ENCODE measurements at places on chromosomes 11 and 22.
A peak's percentile ranks its signal among the peaks of the same experiment; 100 is the strongest.

- no peak for DNase-seq
Observed at GRCh38 chr11:105023003-105023402, at the start of gene CASP5. Gene CASP5, minus strand, starts transcription at chr11:105023168. Its CDS starts 32 bp downstream, at chr11:105023136.

DNA sequence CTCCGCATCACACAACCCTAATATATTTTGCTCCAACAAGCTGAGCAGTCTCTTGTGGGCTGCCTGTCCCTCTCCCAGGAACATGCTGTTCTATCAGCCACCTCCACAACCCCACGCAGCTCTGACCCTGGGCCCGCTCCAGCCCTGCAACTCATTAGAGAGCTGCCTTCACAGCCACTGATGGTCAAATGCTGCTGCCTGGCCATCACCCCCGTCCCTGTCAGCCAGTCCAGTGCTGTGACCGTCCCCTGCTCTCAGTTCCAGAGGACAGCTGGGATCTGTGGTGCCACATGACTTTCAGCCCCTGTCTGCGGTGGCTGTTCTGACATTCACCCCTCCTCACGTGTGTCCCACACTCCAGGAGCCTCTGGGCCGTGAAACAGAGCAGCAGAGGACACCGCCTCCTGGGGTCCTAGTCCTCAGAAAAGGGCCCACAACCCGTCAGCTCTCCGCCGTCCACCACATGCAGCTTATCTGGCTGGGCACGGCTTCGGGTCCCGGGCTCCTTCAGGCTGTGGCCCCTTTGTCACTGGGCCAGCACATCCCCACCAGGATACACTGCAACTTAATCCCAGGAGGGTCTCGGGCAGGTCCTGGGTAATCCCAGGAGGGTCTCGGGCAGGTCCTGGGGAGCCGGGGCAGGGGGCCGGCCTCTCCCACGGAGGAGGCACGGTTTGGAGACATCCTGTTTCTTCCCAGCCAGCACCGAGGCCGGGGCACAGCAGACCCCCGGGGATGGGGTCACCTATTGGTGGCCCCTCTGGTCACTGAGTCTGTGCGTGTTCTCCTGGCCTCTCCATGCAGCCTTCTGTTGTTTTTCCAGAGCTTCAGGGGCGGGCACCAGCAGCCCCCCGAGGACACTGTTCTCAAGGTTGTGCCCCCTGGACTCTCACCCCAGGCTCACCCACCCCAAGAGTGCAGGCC is 15.1 kb downstream of the CRELD2 start:
- no peak for DNase-seq

DNA sequence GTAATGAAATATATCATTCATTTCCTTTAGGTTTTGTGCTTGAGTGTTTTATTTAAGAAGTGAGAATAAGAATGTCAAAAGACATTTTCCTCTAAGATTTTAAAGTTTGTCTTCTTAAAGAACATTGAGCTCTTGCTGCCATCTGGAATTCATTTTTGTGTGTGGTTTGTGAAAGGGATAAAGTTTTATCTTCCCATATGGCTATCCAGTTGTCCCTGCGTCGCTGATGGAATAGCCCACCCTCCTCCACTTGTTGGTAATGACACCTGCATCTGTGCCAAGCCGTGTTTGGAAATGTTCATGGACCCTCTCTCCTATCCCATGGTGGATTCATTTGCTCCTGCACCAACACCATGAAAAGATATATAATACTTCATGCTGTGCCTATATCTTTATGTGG is 901.5 kb downstream of the BRD1 start:
- DNase-seq: no peak

GRCh38 chr11:40337118-40337517 is 1122.3 kb downstream of the LRRC4C start:
- no peak for DNase-seq

DNA sequence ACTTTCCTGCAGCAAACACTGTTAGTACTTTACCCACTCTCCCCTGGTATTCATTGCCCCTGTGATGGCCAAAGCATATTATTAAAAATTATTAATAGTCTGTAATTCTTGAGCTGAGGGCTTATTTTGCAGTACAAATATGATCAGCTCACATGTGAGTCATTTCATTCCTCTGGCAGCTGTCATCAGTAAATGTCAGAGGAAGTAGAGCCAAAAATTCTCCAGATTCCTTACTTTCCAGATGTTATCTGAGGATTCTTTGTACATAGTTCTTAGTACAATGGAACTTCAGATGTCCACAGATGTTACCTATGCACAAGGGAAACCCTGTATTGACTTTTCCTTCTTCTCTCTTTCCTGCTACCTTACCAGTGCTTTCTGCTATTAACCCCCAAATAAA is 12.5 kb downstream of the OR5B3 start:
- no peak for DNase-seq

GRCh38 chr22:17137170-17137569 is 16.0 kb upstream of the TMEM121B start:
- DNase-seq: no peak

GRCh38 chr11:16097543-16097942 is 258.8 kb downstream of the SOX6 start:
- peak; percentile 82 for DNase-seq

- no peak for DNase-seq
Observed at GRCh38 chr22:36336246-36337182, 51.3 kb downstream of the MYH9 start.

- DNase-seq: no peak
Observed at GRCh38 chr11:64674774-64675173, 48.2 kb downstream of the NRXN2 start.

DNA sequence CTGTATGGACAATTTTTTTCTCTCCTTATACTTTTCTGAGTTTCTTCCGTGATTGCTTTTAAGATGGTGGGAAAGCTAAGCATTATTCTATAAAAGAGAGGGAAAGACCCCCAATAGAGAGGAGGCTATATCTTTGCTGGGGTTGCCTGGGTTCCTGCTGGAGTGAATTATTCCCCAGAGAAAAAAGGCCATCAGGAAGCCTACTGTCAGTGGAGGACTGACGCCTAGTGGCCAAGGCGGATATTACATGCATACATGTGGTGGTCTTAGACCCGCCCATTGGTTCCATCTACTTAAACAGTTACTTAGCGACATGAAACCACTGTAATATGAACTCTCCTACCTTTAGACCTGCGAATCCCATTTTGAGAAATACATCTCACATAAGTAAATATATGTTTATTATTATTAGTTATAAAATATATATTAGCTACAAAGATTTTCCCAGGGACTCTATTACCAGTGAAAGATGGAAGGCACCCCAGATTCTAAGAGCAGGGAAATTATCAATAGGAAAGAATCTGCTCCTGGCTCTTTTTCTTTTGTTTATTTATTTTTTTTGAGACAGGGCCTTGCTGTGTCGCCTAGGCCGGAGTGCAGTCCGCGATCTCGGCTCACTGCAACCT is 15.7 kb upstream of the PGA3 start:
- DNase-seq: peak; percentile 62

DNA sequence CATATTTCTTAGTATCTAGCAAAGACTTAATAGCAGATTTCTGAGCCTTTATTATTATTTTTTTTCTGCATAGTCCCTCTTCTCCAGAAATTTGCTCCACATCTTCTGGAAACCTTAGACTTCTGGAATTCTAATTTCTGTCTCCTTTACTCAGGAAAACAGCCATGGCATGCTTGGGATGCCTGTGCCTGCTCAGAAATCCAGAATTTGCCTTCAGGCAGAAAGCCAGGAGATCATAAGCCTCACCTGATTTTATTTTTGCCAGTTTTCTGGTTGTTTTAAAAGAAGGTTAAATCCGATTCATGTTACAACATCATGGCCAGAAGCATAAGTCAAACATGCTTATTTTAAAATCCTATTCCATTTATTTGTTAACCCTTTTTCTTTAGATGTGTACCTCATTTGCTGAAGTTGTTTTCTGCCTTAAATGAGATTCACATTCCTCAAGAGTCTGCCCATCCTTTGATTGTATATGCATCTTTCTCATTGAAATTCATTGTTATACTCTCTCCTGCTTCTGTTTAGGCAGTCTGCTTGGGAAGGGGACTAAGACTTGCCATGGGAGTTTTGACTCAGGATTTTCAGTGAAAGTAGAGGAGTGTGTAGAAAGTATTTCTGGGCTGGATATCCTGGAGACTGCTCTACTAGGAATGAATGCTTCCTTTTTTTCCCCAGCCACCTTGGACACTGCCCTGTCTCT is 37.1 kb downstream of the SIK2 start:
- DNase-seq: no peak

All from NCI-H2107 (cell line).